ENCODE measurements at places on chromosomes 12 and 14.
A peak's percentile ranks its signal among the peaks of the same experiment; 100 is the strongest.

DNA sequence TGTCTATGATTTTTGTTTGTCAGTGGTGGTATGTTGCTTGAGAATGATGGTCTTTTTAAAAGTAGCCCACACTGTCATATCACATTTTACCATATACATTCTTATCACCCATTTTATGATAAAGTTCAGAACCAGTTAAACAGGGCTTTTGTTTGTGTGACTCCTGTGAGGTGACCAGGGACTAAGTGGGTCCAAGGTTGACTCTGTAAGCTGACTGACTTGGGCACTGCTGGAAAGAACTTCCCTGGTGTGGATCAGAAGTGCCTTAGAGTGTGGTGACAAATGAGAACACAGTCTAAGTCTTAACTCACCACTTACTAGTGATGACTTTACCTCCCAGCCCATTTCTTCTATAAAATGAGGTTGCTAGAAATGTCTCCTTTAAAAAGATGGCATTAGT, 52.6 kb downstream of the VRK1 start:
- no peak for DNase-seq

DNA sequence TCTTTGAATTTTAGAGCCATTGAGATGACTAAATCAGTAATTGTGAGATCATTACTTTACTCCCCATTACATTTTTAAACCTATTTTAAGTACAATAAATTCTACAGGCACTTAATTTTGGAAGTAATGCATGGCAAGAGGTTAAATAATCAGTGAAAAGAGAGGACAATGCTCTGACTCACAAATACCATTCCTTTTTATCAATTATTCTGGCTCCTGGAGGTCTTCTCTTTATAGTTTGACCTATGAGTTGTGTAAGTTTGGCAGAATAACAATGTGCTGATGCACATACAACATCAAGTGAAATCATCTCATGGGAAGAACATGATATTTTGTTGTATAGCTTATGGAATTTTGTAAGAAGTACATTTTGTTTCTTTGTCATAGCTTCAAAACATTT, 166.7 kb downstream of the TMTC3 start:
- DNase-seq, result no peak

DNA sequence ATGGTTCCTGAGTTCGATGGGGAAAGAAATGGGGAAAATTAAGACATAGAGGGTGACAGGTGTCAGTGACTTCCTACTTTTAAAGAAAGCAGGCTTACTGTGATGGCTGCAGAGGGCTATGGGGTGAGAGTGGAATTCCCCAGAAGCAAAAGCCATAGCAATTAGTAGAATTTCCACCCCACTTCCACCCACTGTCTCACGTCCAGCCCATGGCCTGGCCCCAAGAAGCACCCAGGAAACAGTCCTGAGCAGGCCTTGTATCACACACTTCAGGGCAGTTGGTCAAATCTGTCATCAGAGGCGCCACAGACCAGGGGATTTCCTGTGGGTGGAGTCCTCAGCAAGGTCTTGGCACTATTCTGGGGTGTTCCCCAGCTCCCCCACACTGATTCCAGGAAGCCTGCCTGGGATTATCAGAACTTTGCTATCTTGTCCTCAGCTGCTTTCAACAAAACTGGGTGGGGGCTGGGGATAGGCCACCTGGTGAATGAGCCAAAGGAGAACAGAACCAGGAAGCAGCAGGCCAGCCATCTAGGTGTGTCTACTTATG, 120.1 kb upstream of the CCND2 start:
- peak; percentile 34 for DNase-seq

- no peak for DNase-seq
These were observed 230.6 kb upstream of the PLEKHG7 start for GRCh38 chr12:92472201-92472600.

- DNase-seq, result no peak
These were observed 105.1 kb downstream of the RPS29 start for GRCh38 chr14:49480979-49481498.

DNA sequence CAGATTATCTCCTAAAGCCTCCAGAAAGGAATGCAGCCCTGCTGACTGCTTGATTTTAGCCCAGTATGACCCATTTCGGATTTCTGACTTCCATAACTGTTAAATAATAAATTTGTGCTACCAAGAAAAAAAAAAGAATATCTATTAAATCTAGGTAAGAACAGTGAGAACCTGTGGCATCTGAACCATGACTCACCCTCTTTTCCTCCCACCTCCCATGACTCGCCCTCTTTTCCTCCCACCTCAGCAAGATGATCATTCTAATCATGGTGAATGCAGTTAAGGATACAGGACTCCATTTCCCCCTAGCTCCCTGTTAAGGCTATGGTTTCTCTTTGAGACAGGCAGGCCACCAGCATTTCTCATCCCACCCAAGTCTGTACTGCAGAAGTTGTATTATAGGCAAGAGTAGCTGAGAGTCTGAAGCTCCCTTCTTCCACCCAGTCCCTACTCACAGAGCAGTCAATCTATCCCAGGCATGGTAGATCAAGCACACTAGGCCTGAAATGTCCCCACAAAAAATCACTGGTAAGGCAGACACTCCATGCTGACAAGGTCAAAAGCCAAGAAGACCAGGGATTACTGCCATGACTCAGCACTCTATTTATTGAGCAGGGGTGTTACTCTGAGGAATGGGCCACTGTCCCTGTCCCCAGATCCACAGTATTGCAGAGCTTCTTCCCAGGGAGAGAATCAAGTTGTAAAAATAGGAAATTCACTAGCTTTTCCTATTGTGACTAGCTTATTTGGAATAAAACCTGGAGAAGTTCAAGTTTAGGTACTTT, 188.9 kb downstream of the ADAMTS20 start:
- DNase-seq, result no peak

- no peak for DNase-seq
These were observed 9.2 kb upstream of the APOLD1 start for GRCh38 chr12:12776261-12776660.

DNA sequence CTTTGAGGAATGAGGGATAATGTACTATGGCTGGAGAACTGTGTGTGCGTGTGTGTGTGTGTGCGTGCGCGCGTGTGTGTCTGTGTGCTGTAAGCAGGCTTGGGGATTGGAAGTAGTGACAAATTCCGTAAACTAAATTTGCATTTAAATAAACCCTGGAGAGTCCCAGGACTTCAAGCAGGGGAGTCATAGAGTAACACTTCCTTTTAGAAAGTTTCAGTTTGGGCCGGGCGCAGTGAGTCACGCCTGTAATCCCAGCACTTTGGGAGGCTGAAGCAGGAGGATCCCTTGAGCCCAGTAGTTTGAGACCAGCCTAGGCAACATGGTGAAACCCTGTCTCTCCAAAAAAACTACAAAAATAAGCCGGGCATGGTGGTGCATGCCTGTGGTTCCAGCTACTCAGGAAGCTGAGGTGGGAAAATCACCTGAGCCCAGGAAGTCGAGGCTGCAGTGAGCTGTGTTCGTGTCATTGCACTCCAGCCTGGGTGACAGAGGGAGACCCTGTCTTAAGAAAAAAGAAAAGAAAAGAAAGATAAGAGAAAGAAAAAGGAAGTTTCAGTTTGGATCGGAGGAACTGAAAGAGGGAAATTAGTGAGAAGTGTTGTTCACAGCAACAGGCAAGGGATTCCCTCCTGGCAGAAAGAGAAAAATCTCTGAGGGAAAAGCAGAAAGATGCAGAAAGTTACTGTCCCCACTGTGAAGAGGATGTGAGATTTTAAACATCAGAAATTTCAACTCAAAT, 222.7 kb upstream of the SOX5 start:
- DNase-seq, result no peak

- DNase-seq, result no peak
These were observed 2.1 kb downstream of the VRTN start for GRCh38 chr14:74350211-74350927.

DNA sequence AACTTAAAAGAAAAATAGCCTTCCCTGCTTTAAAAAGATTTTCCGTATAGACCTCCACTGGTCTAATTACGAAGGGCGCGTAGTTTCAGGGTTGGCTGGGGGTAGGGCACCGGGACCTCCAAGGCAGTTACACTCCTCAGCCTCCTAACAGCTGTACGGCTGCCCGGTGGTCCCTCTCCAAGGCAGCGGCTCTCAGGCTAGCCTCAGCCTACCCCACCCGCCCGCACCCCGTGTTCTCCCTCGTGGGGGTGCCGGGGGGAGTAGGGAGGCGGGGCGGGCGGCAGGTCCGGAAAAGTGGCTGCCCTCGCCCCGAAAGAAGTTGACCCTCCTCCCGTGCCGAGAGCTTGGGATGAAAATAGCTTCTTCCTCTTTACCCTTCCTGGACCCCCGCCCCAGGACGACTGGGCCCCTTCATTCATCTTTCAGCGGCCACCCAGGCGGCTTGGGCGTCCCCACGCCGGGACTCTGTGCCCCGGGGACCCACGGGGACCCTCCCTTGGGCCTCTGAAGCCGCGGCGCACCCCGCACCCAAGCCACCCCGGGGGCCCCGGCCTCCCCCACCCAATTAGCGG, 991 bp upstream of the RCOR1 start:
- DNase-seq, result peak; percentile 3

- no peak for DNase-seq
These were observed 3.5 kb upstream of the LRIG3 start for GRCh38 chr12:58923781-58924180.

- no peak for DNase-seq
These were observed 244.7 kb downstream of the BTG1 start for GRCh38 chr12:91900971-91901370.

- no peak for DNase-seq
These were observed 110.2 kb downstream of the SNAPC1 start for GRCh38 chr14:61872452-61872851.

DNA sequence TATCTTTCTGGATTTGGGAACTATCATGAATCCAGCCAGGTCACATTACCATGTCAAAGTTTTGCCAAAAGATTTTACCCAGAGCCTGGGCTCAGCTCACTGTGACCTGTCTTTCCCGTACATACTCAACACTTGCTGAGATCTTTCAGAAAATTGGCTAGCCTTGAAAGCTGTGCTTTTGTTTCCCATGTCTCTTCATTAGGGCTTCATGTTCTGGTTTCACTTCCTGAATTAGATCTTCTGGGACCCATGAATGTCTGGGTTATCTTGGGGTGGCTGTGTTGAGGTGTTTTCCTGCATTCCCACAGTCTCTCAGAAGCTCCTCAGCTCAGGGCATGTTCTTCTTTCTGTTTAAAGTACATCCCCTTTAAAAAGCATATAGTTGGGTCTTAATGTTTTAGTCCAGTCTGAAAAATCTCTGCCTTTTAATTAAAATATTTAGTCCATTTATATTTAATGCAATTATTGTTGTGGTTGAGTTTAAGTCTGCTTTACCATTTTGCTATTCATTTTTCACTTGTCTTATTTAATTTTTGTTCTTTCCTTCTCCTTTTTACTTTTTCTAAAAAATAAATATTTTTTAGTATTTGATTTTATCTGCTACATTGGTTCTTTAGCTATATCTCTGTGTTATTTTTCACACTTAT, 242.7 kb downstream of the VRK1 start:
- no peak for DNase-seq

GRCh38 chr14:69423279-69423678, 24.8 kb downstream of the SLC39A9 start:
- no peak for DNase-seq

DNA sequence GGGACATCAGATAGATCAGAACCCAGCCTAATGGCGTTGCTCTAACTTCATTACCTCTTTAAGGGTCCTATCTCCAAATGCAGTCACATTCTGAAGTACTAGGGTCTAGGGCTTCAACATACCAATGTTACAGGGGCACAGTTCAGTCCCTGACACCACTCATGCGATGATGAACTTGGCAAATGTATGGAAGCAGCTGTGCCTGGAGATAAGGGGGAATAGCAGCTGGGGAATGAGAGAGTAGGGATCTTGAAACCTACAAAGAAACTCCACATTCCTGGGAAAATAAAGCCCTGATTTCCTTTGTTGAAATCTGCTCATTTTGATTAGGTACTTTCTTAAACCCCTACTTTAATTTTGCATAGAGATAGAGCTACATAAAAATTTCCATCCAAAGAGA, 20.5 kb upstream of the TMCC3 start:
- DNase-seq, result no peak

DNA sequence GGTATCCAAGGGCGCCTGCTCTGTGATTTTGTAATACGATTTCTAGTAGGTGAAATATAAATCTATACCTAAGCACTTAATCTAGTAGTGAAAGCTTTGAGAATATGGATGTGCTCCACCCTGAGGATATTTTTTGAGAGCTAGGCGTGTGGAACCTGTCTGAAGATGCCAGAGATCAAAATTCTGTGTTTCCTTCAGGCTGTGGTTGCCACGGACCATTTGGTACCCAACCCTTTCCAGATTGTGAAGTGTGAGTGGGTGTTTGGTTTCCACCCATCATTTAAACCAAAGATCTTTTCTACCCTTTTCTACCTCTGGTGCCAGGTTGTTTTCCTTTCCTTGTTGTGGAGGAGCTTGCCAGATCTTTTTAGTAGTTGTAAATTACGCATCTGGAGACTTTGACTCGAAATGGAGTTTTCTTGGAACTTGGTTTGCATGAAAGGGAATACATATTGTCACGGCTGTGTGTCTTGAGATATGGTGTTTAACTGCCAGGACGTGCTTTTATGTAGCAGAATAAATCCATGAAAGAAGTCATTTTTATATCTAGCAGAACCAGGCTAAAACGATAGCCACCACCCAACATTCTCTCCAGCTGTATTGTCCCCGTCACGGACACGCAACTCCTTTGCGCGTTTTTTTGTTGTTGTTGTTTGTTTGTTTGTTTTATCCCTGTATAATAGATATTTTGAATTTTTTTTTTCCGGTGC, 2.2 kb downstream of the LRFN5 start:
- DNase-seq, result no peak

Data from stimulated activated CD4-positive, alpha-beta T cell treated with anti-CD3 and anti-CD28 coated beads, TNF-alpha, amount 100 ng/mL, for 1 hour (primary cell).